ENCODE measurements at places on chromosomes 13 and 19.

- no peak for DNase-seq
These were observed 46.7 kb upstream of the MEDAG start for GRCh38 chr13:30859326-30859725.

- no peak for DNase-seq
These were observed 472.2 kb downstream of the LIG4 start for GRCh38 chr13:107743100-107743499.

DNA sequence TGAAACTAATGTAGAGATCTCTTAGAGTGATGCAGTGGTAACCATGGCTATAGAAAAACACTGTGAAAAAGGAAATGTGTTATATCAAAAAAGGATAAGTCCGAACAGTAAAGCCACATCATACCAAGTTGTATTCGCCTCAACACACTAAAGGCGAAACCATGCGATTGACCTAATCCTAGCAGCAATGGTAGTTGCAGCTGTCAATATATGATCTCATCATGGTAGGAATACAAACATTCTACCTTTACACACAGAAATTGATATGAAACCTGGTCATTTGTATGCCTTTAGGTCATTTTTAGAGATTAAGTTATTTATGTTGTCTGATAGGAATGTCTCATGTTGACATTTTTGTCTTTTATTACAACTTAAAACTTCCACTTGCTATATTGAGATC lies 271.9 kb downstream of the SLITRK6 start:
- DNase-seq, result peak; percentile 15

GRCh38 chr13:51605698-51606097 lies 21.4 kb downstream of the WDFY2 start:
- no peak for DNase-seq

GRCh38 chr13:46855166-46855565 lies 41.7 kb downstream of the HTR2A start:
- DNase-seq, result no peak
